ENCODE measurements at places on chromosomes 3 and 15.

- DNase-seq: peak; percentile 74
These were observed 57.5 kb upstream of the HERC1 start for GRCh38 chr15:63891079-63891767.

DNA sequence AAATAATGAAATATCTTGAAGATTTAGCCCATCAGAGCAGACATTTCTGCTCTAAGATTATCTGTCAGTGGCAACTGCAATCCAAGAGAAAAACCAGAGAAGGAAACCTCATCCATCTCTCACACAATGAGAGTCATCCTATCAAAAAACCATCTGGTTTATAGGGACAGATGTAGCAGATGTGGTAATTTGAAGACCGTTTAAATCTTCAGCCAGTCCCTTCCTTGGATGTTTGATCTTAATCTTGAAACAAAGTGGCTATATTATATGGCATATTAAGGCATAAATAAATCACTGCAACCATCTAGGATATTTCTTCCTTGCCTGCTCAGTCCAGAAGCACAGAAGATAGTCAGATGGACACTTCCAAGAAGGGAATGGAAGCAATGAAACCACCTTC, 305.3 kb downstream of the MAGI1 start:
- DNase-seq: no peak

DNA sequence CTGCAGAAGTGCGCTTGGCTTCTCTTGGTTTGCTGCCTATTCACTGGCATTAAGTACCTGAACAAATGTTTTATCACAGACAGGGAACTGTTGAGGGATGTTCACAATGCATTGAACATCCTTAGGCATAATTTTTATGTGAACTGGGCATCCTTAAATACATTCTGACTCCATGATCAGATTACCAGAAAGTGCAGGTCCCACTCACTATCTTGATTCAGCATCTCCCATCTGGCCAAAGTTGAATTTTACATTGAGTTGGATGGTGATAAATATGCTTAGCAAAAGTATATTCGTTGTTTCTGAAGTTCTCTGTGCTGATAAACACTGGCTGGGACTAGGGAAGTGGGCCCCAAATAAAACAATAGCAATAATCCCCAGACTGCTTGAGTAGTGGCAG, 108.5 kb downstream of the RBMS3 start:
- no peak for DNase-seq

- no peak for DNase-seq
These were observed at the start of gene TRAT1 for GRCh38 chr3:108822123-108822897. TSS of gene TRAT1 (plus strand) at chr3:108822786. CDS start at chr3:108822928, 142 bp downstream.

DNA sequence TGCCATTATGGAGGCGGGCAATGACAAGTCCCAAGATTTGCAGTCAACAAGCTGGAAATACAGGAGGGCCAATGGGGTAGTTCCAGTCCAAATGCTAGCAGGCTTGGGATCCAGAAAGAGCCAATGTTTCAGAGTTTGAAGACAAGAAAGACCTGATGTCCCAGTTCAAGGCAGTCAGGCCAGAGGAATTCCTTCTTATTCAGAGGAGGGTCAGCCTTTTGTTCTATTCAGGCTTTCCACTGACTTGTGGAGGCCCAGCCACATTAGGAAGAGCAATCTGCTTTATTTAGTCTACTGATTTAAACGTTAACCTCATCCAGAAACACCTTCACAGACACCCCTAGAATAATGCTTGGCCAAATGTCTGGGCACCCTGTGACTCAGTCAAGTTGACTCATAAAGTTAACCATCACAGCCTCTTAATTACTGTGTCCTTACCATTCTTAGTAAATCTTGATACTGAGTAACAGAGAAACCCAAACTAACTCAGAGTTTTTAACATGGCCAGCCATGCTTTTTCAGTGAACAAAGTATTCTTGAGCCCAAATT, 50.9 kb upstream of the NPHP3 start:
- DNase-seq: no peak

- DNase-seq: no peak
These were observed 72.7 kb upstream of the PLXNA1 start for GRCh38 chr3:126910231-126910630.

DNA sequence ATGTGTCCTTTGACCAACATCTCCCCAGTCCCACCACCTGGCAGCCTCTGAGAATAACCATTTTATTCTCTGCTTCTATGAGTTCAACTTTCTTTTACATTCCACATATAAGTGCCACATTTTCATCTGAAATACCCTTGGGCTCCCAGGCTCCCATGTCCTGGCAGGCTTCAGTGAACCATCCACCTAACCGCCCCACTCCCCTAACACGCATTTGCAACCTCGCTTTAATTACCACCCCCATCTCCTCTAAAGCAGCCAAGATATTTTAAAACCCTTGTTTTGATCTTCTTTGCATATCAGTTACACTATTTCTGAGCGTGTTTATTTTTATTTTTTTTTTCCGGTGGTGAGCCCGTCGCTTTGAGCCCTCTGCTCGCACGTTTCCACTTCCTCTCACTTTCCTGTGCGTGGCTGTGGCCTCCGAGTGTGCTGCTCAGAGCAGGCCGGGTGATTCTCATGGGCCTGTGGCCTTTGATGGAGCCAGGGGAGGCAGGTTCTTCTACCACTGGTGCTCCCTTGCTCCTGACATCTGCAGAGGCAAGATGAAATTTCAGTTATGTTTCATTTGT, 195.4 kb upstream of the LPP start:
- DNase-seq: no peak

- DNase-seq: no peak
These were observed 71.8 kb downstream of the SETD2 start for GRCh38 chr3:47092090-47092489.

- no peak for DNase-seq
These were observed 59.0 kb downstream of the RORA start for GRCh38 chr15:61169904-61170695.

- no peak for DNase-seq
These were observed 74.0 kb upstream of the LINGO1 start for GRCh38 chr15:77706482-77707244.

- no peak for DNase-seq
These were observed 78.8 kb upstream of the SPATA12 start for GRCh38 chr3:56981445-56982230.

- no peak for DNase-seq
These were observed 19.2 kb upstream of the KPNA1 start for GRCh38 chr3:122533931-122534334.

GRCh38 chr3:160981217-160981938, 123.8 kb downstream of the B3GALNT1 start:
- DNase-seq: no peak

DNA sequence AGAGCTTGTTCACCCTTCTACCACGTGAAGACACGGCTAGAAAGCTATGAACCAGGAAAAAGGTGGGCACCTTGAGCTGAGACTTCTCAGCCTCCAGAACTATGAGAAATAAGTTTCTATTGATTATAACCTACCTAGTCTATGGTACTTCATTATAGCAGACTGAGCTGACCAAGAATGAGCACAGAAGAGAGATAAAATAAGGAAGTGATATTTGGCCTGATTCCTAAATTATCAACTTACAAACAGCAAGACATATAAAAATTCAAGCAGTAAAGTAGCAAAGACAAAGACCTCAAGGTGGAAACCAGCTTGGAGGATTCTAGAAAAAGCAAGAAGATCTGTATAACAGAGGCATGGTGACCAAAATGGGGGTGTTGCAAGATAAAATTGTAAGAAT, 63.9 kb upstream of the OSTN start:
- no peak for DNase-seq

DNA sequence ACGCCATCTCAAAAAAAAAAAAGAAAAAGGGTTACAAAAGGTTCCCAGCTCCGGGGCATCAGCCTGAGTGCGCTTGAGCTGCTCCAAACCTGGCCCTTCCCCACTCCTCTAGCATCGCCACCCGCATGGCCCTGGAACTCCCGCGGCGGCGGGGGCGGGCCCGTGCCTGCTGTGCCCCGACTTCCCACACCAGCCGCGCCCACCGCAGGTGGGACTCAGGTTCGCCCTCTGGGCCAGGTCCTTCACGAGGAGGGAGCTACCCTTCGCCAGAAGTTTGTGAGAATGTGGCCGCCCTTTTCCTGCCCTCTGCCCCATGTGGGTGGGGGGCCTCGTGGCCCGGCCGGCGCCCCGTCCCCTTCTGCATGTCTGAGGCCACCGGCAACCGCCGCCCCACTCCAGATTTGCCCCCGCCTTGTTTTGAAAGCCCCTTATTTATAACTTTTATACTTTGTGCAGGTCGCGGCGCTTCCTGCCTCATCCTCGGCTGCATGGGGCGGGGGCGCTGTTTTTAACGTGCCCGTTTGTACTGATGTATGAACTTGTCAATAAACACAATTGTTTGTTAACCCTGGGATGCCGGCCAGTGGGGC, 507 bp upstream of the JMJD7 start:
- DNase-seq: peak; percentile 32

DNA sequence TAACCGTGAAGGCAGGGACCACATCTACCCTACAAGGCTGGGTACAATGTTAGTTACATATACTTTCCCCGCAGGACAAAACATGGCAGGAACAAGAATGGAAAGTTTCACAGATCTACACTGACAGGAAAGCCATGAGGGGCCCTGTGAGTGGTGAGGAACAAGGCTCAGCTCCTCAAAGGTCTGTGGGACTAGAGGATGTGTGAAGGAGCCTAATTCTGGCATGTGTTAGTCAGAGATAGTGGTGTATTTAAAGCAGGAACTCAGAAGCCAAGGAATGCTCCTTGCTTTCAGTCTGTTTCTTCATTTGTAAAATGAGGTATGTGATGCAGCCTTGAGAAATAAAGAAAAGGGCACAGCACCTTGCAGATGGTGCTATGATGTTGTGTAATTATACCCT, 25.1 kb downstream of the ETV5 start:
- no peak for DNase-seq

GRCh38 chr3:4717363-4717740, 224.2 kb downstream of the ITPR1 start:
- DNase-seq: no peak

DNA sequence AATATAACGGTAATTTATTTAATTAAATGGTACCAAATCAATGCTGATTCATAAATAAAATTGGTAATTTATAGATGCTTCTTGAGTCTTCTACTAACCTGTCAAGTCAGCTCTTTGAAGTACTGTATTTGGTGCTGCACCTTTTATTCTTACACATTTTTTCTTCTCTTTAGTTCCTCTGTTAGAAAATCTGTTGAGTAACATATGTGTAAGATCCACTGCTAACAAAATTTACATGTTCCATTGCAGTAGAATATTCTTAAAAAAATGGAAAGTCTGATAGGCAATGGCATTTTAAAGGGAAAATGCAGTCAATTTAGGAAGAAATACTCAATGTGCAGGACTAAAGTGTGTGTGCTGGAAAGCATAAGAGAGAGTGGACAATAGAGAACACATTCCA, 936.6 kb downstream of the ZPLD1 start:
- DNase-seq: no peak

All from activated B cell treated with CpG ODN at 0.5 μM for 24 hours (primary cell).